ENCODE measurements at places on chromosomes 3 and 15.

DNA sequence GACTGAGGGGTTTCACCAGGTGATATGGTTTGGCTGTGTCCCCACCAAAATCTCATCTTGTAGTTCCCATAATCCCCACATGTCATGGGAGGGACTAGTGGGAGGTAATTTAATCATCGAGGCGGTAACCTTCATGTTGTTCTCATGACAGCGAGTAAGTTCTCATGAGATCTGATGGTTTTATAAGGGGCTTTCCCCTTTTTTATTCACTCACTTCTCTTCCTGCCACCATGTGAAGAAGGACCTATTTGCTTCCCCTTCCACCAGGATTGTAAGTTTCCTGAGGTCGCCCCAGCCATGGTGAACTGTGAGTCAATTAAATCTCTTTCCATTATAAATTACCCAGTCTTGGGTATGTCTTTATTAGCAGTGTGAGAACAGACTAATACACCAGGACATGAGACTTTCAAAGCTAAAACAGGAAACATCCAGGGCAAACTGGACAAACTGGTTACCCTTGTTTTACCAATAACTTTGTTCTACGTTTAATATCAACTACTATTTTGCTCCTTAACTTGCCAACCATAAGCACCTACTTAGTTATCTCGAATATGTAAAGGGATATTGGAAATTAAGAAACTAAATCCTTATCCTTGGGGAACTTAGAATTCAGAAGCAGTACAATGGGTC lies 98.2 kb downstream of the MYH15 start:
- no peak for DNase-seq

GRCh38 chr3:186102687-186103086 lies 6.2 kb downstream of the ETV5 start:
- DNase-seq = no peak

DNA sequence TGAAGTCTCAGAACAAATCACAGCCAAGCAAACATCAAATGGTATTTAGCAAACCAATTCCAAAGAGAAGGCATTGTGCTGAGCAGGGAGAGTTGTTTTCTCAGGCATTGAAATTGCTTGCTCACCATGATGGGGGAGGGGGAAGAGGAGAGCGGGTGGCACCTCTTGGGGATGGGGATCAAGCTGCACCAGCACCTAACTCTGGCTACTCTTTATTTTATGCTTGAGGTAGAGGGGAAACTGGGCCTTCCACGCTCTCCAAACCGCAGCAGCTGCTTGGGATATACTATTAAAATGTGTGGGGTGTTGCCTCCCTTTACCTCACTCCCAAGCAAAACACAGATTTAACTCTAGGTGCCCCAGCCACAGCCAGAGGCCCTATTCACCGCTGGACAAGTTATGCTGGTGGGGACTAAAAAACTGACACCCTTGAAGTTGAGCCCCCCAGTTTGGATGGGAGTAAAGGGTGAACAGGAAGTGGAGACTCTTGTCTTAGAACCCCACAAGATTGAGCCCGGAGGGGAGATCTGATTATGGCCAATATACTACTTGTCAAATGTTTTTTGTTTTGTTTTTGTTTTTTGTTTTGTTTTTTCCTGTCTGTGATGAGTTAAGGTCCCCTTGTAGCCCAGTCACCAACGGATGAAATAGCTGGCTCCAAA lies 5.0 kb upstream of the FOXB1 start:
- no peak for DNase-seq

GRCh38 chr3:159886050-159886449 lies 102.6 kb upstream of the IL12A start:
- no peak for DNase-seq

GRCh38 chr15:90869601-90870353 lies 1.4 kb downstream of the FURIN start:
- DNase-seq = no peak

GRCh38 chr3:66633402-66634381 lies 132.9 kb upstream of the LRIG1 start:
- no peak for DNase-seq

GRCh38 chr3:52801839-52802238 lies 7.2 kb downstream of the ITIH3 start:
- no peak for DNase-seq

GRCh38 chr15:57281321-57281720 lies 95.0 kb upstream of the CGNL1 start:
- no peak for DNase-seq

DNA sequence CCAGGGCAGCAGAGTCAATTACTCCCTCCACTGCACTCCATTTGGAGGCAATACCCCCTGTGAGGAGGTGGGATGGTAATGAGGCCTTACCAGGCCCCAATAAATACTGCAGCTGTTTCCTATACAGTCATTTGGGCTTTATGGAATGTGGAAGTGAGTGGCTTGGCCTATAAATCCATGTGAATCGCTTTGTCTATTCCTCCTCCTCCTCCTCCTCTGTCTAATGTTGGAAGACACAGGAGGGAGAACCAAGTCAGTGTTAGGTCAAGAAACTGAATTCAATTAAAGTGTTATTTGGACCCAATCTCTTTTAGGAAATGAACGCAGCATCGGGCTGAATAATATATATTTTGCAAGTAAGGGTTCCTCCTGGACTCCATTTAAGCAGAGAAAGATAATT lies 17.3 kb upstream of the SRGAP3 start:
- DNase-seq = no peak

DNA sequence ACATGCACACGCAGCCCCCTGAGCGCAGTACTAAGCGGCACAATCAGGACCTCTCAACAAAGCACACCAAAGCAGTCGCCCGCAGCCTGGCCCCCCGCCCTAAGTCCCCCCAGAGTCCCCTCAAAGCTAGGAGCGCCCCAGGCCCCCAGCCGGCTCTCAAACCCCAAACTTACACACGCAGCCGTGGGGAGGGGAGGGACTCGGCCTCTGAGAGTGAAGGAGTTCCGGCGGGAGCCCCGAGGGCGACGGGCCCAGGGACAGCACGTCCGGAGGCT lies 5.5 kb downstream of the GATA2 start:
- no peak for DNase-seq

DNA sequence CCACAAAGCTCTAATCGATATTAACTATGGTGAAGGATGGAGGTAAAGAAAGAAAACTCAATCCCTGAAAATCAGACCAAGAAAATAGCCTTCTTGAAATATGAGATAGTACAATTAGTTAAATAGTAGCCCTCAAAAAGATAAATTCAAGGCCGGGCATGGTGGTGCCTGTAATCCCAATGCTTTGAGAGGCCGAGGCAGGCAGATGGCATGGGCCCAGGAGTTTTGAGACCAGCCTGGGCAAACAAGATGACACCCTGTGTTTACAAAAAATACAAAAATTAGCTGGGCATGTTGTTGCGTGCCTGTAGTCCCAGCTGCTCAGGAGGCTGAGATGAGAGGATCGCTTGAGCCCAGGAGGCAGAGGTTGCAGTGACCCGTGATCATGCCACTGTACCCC lies 31.6 kb upstream of the CEP152 start:
- no peak for DNase-seq

DNA sequence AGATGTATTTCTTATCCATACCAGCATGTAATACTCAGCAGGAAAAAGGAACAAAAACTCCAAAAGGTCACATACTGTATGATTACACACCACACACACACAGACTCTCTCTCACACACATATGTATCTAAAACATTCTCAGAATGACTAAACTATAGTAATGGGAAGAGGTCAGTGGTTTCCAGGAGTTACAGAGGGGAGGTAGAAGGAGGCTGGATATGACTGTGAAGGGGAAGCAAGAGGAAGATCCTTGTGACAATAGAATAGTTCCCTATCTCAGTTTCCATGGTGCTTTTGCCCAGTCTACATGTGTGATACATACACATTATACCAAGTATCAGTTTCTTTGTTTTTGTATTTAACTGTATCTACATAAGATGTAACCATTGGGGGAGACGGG lies 190.1 kb downstream of the IL5RA start:
- no peak for DNase-seq

GRCh38 chr3:66453651-66454463 lies 47.0 kb downstream of the LRIG1 start:
- no peak for DNase-seq

- DNase-seq = no peak
Observed at GRCh38 chr3:176873261-176873660, 324.0 kb downstream of the TBL1XR1 start.

DNA sequence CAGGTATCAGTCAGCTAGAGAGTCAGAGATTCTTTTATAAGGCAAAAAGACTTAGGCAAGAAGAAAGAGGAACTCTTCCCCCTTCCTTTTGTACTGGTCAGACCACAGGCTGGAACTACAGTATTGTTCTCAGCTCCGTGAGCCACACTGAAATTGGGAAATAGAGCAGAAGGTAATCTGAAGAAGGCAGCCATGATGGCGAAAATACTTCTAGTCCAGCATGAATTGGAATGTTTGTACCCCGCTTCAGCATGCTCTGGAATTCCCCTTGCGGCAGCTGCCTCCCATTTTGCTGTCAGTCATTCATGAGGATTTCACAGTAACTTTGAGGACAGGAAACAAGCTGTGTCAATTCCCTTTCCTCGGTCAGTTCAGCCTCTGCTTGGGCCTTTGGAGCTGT lies 96.2 kb downstream of the CORO2B start:
- DNase-seq = no peak

DNA sequence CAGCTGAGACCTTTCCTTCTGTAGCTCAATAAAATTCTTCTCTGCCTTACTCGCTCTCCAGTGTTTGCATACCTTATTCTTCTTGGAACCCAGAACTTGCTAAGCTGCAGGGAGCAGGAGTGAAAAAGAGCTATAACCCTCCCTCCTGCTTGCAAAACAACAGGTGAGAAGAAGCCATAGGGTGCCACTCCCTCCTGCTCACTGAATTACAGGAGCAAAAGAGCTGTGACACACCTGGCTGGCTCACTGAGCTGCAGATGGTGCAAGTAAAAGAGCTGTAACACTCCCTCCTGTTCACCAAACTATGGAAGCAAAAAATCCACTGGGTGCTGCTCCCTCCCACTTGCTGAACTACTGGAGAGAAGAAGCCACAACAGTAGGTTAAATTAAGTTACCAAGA lies 44.2 kb upstream of the C2CD4B start:
- DNase-seq = no peak

DNA sequence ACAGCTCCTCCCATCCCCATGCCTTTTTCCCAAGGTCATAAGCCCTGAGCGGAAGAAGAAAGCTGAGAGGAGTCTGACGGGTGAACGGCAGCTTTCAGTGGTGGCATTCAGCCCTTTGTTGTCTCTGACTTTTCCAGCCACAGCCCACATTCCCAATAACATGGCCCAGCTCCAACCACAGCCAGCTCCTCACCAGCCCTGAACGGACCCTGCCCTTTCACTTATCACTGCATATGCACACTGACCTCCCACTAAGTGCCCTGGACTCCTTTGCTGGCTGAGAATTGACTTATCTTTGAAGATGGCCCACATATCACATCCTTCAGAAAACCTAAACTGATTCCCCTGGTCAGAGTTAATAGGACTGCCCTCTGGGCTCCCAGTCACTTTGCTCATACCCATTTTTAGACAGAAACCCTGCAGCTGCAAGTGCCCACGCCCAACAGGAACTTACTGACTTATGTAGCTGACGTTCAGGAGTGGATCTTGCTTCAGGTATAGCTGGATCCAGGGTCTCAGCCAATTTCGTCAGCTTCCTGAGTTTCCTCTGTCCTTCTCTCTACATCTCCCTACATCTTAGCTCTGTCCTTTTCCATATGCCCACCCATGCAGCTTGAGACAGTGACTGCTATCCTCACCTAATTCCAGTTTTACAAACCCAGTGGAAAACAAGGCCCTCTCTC lies 348.5 kb upstream of the PROK2 start:
- DNase-seq = no peak

- DNase-seq = no peak
Observed at GRCh38 chr15:60394689-60395097, 3.1 kb downstream of the ANXA2 start.

- no peak for DNase-seq
Observed at GRCh38 chr3:171700157-171700556, 110.1 kb downstream of the PLD1 start.

DNA sequence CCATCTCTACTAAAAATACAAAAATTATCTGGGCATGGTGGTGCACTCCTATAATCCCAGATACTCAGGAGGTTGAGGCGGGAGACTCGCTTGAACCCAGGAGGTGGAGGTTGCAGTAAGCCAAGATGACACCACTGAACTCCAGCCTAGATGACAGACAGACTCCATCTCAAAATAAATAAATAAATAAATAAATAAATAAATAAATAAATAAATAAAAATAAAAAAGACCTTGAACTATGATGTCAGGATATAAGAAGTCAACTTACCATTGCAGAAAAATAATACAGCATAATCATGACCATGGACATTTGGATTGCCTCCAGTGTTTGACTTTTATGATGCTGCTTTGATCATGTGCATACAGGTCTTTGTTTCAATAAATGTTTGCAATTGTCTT lies 484.3 kb upstream of the ROBO1 start:
- no peak for DNase-seq

Data from activated CD4-positive, alpha-beta T cell treated with anti-CD3 and anti-CD28 coated beads for 1 hour (primary cell).